CD4-positive, alpha-beta T cell (primary cell): ENCODE measurements at places on chromosomes 3 and 15.
A peak's percentile ranks its signal among the peaks of the same experiment; 100 is the strongest.

DNA sequence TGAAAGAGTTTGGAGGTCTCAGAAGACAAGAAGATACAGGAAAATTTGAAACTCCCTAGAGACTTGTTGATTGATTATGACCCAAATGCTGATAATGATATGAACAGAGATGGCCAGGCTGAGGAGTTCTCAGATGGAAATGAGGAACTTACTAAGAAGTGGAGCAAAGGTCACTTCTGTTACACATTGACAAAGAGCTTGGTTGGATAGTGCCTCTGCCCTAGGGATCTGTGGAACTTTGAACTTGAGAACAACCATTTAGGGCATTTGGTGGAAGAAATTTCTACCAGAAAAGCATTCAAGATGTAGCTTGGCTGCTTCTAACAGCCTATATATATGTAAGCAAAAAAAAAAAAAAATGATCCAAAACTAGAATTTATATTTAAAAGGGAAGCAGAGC is 48.9 kb upstream of the NAALADL2 start:
- no peaks in the 10 kb centered on the region for H3K36me3 ChIP-seq
- no peak for DNase-seq
- no peak overlapping the region for H3K27ac ChIP-seq
- H3K27me3 ChIP-seq, result no peaks in the 10 kb centered on the region
- no peaks in the 10 kb centered on the region for H3K4me1 ChIP-seq

- no peak for DNase-seq
- no peak overlapping the region for H3K27ac ChIP-seq
These were observed 77.6 kb upstream of the RAP2B start for GRCh38 chr3:153084431-153084830.

DNA sequence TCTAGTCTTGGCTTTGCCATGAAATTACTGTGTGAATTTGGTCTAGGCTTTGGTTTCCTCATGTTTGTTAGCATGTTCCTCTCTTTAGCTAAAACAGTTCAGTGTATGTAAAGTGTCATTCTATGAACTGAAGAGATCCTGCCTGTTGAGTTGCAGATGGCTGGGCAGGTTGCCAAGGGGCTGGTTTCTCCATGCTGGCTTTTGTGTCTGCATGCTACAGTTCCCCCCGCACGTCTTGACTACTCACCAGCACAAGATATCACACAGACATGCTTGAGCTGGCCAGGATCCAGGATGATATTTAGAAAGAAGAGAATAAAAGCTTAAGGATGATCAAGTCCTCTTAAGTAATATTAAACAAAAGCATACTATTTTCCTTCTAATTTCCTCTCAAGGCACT is 90.2 kb downstream of the CERS3 start:
- H3K4me1 ChIP-seq, result no peaks in the 10 kb centered on the region
- no peak overlapping the region for H3K4me3 ChIP-seq
- DNase-seq, result peak; percentile 39
- H3K27ac ChIP-seq, result no peak overlapping the region
- H3K36me3 ChIP-seq, result no peaks in the 10 kb centered on the region

GRCh38 chr3:18066899-18067582 is 324.6 kb upstream of the TBC1D5 start:
- H3K36me3 ChIP-seq, result no peaks in the 10 kb centered on the region
- no peak overlapping the region for H3K27ac ChIP-seq
- H3K4me3 ChIP-seq, result no peak overlapping the region
- DNase-seq, result no peak

- DNase-seq, result no peak
- no peaks in the 10 kb centered on the region for H3K27me3 ChIP-seq
- H3K4me1 ChIP-seq, result no peaks in the 10 kb centered on the region
These were observed 45.9 kb downstream of the HRH1 start for GRCh38 chr3:11199902-11200845.

- H3K4me1 ChIP-seq, result no peaks in the 10 kb centered on the region
- no peaks in the 10 kb centered on the region for H3K36me3 ChIP-seq
- H3K27ac ChIP-seq, result no peak overlapping the region
These were observed 405.6 kb downstream of the NTRK3 start for GRCh38 chr15:87850916-87851315.

GRCh38 chr3:127799476-127800222 is 22.7 kb downstream of the MGLL start:
- H3K4me3 ChIP-seq, result no peak overlapping the region
- DNase-seq, result no peak
- H3K27ac ChIP-seq, result no peak overlapping the region

DNA sequence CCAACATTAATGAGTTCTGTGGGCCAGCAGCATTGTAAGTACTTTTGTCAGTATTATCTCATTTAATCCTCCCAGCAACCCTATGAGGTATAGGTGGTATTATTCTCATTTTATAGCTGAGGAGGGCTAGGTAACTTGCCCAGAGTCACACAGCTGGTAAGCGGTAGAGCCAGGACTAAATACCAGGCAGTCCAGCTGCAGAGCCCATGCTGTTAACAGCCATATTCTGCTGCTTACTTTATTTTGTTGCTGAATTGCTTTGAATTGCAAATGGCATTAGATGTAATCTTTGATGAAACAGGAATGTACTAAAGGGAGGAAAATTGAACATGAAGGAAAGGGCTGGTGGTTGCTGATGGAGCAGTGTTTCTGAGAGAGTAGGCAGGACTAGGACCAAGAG is 19.6 kb downstream of the OXNAD1 start:
- H3K27ac ChIP-seq, result peak overlapping the region; percentile 90
- H3K27me3 ChIP-seq, result no peaks in the 10 kb centered on the region
- H3K36me3 ChIP-seq, result no peaks in the 10 kb centered on the region
- no peak for DNase-seq

DNA sequence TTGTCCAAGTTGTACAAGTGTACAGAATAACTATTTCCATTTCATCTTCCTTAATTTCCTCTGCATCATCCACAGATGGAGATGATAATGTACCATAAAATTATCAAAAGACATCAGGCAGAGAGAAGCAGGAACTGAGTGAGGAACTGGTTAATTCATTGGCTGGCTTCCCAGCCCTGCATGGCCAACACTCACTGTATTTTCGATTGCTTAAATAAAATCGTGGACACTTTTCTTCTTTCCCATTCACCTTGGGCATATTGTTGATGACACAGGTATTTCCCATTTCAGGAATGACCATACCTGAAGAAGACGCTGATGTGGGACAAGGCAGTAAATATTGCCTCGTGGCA is 144.2 kb upstream of the ABHD17C start:
- H3K27ac ChIP-seq, result no peak overlapping the region
- H3K4me1 ChIP-seq, result no peaks in the 10 kb centered on the region
- H3K36me3 ChIP-seq, result no peaks in the 10 kb centered on the region
- H3K27me3 ChIP-seq, result peaks cover 6% of the 10 kb centered on the region
- DNase-seq, result no peak
- H3K4me3 ChIP-seq, result no peak overlapping the region

DNA sequence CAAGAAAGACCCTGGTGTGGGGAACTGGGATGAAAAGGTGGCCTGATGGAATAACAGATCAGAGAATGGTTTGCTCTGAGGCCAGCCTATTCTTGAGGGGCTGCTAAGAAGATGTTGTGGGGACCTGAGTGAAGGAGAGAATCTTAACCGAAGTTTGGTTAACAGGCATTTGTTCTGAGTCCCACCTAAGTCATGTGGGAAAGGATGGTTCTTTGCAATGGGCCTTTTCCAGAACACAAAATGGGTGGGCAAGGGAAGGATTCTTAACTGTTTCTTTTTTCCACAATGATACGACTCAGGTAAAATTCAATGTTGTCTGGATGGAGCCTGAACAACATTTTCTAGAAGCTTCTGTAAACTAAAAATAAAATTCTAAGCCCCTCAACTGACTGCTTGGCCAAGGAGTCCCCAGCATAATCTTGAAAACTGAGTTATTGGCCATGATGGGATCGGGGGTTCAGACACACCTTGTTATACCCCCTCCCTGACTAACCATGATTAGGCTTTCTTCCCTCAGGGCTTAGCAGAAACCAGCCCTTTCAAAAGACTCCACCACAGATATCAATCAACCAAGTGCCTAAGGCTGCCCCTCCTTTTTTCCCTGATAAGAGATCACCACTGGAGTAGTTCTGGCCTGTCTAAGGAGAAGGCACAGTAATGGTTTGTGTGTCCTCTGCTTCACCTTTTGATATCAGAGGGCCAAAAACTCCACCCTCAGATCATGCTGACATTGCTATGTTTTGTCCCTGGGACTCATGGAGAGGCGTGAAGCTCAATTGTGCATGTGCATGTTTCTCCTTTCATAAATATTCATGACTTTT is 30.1 kb downstream of the SCN11A start:
- H3K27me3 ChIP-seq, result peaks cover 4% of the 10 kb centered on the region
- no peaks in the 10 kb centered on the region for H3K4me1 ChIP-seq
- no peaks in the 10 kb centered on the region for H3K36me3 ChIP-seq

DNA sequence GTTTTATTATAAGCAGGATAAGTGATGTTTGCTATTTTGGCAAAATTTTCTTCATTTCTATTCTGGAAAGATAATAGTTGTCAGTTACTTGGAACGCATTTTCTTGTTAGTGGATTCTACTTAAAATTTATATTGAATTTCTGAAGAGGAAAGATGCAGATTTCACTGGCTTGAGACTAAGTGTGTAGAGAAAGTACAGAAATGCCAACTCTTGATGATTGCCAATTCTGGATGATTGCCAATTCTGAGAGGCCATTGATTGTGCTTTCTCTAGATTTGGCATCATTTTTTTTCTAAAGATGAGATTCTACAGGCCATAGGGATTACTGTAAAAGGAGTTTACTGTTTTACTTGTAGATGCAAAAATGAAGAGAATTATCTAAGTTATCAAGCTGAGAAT is 58.9 kb upstream of the CNTN3 start:
- no peaks in the 10 kb centered on the region for H3K27me3 ChIP-seq
- DNase-seq, result no peak
- no peaks in the 10 kb centered on the region for H3K4me1 ChIP-seq
- H3K4me3 ChIP-seq, result no peak overlapping the region
- no peaks in the 10 kb centered on the region for H3K36me3 ChIP-seq
- H3K27ac ChIP-seq, result no peak overlapping the region

DNA sequence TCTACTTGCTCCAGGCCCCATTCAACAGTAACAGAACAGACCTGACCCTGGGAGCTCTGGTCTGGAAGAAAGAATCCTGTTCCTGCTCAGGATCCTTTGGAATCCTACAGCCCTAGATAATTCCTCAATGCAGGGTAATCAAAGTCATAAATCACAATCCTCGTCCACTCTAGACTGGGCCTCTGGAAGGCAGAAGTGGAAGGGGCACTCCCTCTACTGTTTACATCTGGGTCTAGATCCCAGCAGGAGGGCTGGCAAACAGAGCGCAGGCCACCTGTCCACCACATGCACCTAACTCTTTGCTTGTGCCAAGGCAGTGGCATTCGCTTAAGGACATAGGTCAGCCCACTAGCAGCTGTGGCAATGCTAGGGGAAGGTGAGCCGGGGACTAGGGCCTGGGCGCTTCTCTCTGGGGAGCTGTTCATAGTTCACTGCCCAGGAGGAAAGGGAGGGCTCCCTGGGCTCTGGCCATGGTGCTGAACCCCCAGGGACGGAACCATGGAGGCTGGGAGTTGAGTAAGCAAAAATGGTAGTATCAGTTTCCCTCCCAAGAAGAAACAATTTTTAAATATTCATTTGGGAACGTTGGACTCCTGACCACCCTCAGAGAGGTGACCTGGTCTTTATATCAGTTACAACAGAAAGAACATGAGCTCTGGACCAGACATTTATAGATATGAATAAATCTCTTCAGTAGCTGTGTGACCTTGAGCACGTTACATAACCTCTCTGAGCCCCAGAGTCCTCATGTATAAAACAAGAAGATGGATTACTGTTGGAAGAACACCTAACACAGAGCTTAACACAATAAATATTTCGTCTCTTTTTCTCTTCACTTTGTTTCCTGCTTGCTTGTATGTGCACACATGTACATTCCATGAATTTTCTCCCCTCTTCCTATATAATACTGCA is 90.2 kb downstream of the NTRK3 start:
- no peaks in the 10 kb centered on the region for H3K27me3 ChIP-seq
- DNase-seq, result no peak
- no peaks in the 10 kb centered on the region for H3K36me3 ChIP-seq

DNA sequence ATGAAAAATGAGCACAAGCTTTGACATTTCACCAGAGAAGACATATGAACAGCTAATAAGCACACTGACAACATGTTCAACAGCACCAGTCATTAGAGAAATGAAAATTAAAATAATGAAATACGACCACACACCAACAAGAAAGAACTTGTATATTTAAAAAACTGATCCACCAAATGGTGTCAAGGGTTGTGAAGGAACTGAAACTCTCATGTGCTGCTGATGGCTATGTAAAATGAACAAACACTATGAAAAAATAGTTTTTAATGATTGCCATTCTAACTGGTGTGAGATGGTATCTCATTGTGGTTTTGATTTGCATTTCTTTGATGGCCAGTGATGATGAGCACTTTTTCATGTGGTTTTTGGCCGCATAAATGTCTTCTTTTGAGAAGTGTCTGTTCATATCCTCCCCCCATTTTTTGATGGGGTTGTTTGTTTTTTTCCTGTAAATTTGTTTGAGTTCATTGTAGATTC is 193.8 kb downstream of the SCAPER start:
- no peak overlapping the region for H3K27ac ChIP-seq
- no peak overlapping the region for H3K4me3 ChIP-seq
- no peaks in the 10 kb centered on the region for H3K4me1 ChIP-seq
- H3K36me3 ChIP-seq, result no peaks in the 10 kb centered on the region

GRCh38 chr15:69462030-69462492 is 9.4 kb downstream of the RPLP1 start:
- H3K4me3 ChIP-seq, result peak overlapping the region; percentile 81
- H3K27ac ChIP-seq, result peak overlapping the region; percentile 71
- peaks cover 35% of the 10 kb centered on the region for H3K4me1 ChIP-seq
- peak; percentile 54 for DNase-seq
- no peaks in the 10 kb centered on the region for H3K36me3 ChIP-seq

DNA sequence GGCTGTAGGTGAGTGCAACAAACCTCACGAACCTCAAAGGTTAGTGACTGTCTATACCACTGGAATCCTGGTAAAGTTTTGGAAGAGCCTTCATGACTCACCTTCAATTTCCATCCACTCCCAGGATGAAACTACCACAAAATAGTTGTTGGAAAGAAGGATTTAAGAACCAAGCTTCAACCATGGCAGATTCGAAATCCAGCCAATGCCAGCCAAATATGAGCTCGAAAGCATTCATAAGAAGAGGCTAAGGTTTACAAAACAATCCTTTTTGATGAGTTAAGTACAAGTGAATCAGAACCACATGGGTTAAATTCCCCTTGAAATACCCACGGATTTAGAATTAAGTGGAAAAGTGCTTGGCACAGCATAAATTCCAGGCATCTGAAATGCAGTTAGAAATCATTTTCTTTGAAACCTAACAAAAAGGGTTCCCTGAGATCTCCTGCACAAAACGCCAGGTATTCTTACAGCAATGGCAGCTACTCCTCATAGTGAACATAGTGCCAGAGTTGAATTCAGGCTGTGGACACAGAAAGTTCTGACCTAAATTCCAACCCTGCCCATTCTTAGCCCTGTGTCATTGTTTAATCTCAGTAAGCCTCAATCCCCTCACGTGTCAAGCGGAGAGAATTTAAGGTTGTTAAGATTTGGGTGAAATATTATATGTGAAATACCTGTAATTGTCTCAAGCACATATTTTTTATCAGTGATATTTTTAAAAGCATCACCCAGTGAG is 89.2 kb downstream of the FBN1 start:
- H3K4me3 ChIP-seq, result no peak overlapping the region
- H3K27ac ChIP-seq, result no peak overlapping the region
- DNase-seq, result no peak
- H3K36me3 ChIP-seq, result no peaks in the 10 kb centered on the region
